ENCODE measurements at places on chromosomes 1 and 21.

DNA sequence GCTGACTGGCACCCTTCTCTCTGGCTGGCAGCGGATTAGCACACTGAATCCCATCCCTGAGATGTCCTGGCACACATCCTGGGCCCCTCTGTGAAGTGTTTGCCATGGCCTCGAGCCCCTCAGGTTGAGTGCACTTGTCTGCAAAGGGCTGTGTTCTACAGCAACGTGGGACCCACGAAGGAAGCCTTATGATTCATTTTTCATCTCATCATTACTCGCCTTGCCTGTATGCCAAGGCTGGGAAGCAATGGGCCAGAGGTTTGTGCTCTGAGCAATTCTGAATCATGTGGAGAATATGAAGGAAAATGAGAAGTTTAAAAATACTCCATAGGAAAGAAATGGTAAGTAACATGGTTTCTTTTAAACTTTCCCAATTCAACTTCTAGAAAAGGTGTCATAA is 124.8 kb upstream of the LMO4 start:
- peak; percentile 44 for DNase-seq

- DNase-seq: no peak
Observed at GRCh38 chr21:31900121-31900895, 27.5 kb downstream of the HUNK start.

GRCh38 chr1:81597720-81598426 is 202.9 kb upstream of the ADGRL2 start:
- no peak for DNase-seq

DNA sequence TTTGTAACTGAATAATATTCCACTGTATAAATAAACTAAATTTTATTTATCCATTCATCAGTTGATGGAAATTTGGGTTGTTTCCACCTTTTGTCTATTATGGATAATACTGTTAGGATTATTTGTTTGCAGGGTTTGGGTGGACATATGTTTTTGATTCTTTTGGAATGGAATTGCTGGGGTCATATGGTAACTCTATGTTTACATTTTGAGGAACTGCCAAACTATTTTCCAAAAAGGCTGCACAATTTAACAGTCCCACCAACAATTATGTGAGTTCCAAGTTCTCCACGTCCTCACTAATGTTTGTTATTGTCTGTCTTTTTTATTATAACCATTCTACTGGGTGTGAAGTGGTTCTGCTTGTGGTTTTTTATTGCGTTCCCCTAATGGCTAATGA is 4.3 kb upstream of the SERBP1 start:
- no peak for DNase-seq

- no peak for DNase-seq
Observed at GRCh38 chr21:29953072-29953471, 13.3 kb upstream of the GRIK1 start.

DNA sequence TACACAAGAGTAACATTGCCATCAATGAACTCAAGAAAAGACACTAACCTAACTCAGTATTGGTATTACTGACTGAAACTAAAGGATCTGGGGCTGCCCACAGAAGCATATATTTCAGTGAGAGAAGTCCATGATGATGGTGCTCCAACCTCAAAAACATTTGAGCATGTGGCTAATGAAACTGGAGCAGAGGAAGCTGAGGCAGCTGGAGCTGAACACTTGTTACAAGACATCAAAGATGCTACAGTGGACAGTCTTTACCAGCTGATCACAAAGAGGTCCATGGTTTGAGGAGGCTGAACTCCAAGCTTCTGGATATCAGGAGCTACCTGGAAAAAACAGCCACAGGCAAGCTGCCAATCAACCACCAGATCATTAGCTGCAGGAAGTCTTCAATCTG is 42.2 kb upstream of the TTC39A start:
- no peak for DNase-seq

GRCh38 chr1:18020021-18020817 is 87.4 kb upstream of the IGSF21 start:
- no peak for DNase-seq

- DNase-seq: no peak
Observed at GRCh38 chr1:245881767-245882391, 625.2 kb downstream of the SMYD3 start.

DNA sequence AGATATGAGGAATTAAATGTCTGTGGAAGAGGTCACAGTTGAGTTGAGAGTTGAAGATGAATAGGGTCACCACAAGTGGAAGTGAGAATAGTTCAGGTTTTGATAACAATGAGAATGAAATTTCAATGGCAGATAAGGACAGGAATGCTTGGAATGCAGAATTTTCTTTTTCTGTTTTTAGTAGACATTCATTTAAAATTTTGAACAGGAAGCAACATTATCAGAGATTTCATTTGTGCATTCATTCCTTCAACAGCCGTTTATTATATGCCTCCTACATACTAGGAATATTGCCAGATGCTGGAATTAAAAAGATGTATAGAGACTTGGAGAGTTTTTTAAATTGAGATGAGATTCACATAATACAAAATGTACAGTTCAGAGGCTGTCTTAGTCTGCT is 126.8 kb downstream of the ITSN1 start:
- DNase-seq: no peak

DNA sequence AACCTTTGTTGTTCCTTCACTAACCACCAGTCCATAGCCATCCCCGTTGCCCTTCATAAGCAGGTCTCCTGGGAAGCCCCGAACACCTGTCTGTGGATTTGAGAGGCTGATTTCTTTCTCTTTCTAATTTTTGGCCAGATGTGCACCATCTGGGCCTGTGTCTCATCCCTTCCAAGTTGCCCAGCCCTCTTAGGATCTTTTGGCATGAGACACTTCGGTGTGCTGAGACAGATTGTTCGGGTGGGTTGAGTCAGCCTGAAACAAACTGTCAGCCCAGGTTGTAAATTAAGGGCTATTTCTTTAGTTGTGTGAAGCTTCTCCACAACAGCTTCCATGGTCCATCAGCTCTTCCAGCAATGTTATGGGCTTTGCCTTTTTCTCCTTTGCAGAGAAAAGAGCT is 1.4 kb upstream of the DNAJC11 start:
- no peak for DNase-seq

DNA sequence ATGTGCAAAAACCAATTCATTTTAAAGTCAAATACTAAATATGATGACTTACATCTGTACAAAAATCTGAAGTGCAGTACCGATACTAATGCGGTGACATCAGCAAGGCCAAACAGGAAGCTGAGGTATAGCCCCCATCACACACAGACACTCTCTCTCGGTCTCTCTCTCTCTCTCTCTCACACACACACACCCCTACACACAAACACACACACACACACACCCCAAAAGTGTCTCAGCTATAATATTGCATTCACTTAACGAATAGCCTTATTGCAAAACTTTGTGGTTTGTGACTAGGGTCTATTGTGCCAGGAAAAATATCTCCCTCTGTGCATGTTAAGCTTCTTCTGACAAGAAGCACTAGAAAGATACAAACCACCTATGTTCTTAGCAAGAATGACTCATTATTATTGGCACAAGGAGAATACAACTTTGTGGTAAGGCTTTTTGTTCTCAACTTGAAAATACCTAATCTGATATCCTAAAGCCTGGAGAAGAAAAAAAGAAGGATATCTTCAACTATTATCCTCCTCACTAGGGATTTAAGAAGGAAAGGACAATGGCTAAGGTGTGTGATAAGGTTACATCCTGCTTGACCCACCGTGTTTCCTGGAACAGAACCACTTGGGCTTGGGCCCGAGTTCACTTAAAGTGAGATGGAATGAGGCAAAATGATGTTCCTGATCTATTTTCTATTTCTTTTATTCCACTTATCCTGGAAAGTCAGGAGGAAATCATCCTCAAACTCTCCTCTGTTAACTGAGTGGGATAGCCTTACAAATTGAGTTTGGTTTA is 107.1 kb downstream of the NIBAN1 start:
- peak; percentile 74 for DNase-seq

DNA sequence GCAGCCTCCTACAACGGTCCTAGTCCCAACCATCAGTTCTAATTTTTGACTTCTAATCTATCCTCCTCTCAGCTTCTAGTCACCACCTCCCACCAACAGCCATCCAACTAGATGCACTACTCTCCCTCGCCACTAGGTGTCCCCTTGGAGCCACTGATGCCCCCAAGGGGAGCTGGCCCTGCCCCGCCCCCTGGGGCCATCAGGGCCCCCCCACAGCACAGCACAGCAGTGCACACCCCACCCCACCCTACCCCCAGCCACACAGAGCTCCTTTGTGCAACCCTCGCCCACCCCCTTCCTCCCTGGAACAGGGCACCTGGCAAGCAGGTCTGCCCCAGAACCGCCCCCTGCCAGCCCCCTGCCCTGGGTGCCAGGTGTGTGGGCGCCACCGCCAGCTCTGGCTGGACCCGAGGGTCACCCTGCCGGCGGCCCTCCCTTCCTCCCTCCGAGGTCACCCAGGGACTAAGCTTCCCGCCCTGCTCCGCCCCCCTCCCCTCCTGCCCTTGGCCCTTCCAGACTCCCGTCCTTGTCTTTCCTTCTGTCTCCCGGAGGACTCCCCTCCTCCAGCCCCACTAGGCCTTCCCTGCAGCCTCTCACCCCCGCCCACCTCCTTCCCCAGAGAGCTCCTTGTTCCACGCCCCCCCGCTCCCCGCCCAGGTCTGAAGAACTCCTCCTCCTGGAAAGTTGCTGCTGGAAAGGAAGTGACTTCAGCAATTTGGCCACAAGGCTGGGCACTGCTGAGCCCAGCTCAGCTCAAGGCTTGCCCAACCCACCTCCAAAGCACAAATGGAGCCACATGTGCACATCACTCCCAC is 47.0 kb downstream of the AHDC1 start:
- peak; percentile 71 for DNase-seq
